ENCODE measurements at places on chromosomes 4 and X.

DNA sequence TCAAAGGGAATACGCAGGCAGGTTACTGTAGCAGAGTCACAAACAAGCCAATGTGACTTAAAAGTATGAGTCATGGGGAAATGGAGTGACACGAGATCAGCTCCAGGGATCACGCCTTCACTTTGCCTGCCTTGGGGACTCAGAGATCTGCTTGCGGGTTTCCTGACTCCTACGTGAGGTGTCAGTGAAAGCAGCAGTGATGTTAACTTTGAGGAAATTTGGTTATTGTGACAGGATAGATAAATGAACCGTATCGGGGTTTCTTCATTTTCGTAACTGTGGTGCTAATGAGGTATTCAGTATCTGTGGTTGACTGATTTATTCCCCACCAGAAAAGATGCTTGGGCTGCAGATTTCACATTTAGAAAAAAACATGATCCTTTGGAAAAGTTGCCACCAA lies 383.3 kb upstream of the ZFP42 start:
- DNase-seq: no peak

DNA sequence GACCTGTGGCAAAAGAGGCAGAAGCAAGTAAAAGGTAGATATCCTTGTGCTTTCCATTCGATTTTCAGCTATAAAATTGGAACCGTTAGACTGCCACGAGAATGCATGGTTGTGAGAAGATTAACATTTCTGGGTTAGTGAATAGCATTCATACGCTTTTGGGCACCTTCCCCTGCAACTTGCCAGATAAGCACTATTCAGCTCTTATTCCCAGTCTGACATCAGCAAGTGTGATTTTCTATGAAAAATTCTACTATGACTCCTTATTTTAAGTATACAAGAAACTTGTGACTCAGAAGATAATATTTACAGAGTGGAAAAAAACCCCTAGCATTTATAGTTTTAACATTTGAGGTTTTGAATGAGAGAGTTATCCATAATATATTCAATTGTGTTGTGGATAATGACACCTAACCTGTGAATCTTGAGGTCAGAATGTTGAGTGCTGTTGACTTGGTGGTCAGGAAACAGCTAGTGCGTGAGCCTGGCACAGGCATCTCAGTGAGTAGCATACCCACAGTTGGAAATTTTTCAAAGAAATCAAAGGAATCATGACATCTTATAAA lies 3.9 kb downstream of the FGB start:
- DNase-seq: no peak

DNA sequence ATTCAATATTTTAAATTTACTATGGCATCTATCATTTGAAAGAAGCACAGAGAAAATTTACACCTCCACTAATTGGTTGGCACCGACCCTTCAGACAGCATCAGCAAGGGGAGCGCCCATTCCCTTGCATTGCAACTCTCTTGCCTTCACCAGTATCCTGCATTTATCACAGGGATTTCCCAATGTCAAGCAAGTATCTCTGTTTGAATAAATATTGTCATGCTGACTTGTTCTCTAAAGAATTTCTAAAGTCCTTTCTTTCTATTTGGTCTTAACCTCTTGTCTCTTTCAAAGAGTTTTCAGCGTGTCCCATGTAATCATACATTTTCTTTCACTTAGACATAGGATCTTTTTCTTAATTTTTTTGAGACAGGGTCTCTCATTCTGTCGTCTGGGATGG lies 10.4 kb downstream of the DCTD start:
- DNase-seq: no peak

GRCh38 chr4:31069151-31069550 lies 349.0 kb downstream of the PCDH7 start:
- DNase-seq: no peak

- DNase-seq: no peak
These were observed 21.1 kb downstream of the ZBTB49 start for GRCh38 chr4:4311193-4311592.

GRCh38 chr4:89308161-89308500 lies 531 bp upstream of the GPRIN3 start:
- DNase-seq: no peak

- no peak for DNase-seq
These were observed 167.5 kb downstream of the PALLD start for GRCh38 chr4:168664242-168664891.
